Activated naive CD8-positive, alpha-beta T cell treated with anti-CD3 and anti-CD28 coated beads, Interleukin-2, amount 50 U/mL, for 16 hours (primary cell): ENCODE measurements at places on chromosomes 5 and 9.

- DNase-seq: no peak
These were observed 78.4 kb upstream of the ACO1 start for GRCh38 chr9:32306006-32306405.

GRCh38 chr5:17352223-17352622, 134.8 kb downstream of the BASP1 start:
- DNase-seq: no peak

DNA sequence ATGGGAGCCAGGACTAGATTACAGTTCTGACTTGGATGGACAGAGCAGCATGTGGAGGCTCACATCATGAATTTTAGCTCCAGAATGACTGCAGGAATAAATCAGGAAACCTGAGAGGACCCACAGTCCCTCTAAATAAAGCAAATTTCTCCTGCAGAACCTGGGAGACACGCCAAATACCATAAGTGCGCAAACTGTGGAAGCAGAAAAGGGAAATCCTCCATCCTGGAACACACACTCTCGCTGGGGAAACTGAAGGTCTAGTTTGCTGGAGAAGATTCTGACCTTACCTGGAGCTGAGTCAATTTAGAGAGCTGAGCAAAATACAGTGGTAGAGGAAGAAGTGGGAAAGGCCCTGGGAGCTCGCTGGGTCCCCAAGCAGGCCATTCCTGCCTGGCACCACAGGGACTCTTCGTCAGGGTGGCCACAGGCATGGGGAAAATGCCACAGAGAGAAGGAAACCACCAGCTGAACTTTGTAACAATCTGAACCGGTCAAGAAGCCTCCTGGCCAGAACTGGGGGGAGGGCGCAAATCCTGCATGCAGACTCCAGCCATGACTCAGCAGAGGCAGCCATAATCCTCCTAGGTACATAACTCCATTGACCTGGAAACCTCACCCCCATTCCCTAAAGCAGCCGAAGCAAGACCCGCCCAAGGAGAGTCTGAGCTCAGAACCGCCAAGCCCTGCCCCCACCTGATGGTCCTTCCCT, 390.9 kb downstream of the LRRC70 start:
- no peak for DNase-seq

- DNase-seq: no peak
These were observed 3.6 kb upstream of the OTULINL start for GRCh38 chr5:14577971-14578370.

DNA sequence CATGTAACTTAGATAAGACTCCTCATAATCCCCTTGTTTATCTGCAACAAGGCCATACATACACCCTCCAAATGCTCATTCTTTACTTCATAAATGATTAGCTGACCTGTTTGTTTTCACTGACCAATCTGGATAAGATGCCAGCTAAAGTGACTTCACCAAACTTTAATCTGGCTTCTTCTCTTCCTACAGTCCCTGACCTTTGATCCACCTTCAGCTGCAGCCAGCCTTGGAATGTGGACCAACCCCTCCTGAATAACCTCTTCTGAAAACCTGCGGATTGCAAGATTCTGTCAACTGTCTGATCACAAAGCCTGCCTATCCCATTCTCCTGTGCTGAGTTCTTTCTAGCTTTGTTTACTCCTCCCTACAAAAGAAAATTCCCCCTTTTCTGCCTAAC, 476.8 kb downstream of the LRRC70 start:
- DNase-seq: no peak

DNA sequence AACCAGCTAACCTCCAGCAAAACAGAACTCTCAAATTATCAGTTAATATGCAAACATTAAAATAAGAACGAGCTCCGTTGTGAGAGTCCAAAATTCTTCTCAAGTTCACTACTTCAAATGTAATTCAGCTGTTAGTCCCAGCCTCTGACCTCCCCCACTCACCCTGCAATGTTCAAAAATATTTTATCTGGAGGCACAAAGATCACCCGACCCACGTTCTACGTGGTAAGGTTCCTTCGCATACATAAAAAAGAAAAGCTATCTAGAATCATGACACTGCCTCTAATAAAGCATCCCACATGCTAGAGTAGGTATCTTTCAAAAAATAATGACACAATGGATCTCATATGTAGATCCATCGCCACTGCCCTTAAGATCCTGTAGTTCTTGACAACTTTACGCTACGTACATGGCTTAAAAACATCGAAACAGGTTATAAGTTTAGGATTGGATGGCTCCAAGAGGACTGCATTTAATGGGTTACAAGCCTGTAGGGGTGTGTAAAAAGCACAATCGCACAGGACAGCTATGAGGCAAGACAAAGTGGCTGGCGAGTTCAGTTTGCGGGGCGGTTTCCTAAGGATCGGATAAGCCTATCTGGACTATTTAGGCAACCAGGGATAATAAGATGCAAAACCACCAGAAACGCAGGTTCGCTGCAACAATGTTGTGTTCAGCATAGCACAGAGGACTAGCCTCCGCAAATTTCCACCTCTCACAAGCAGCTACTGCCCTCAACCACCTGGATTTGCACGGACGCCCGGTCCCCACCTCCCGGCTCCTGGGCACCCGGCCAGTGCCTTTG, 969 bp downstream of the CLK4 start:
- no peak for DNase-seq

- DNase-seq: no peak
These were observed 13.5 kb upstream of the AMACR start for GRCh38 chr5:34021334-34021733.

DNA sequence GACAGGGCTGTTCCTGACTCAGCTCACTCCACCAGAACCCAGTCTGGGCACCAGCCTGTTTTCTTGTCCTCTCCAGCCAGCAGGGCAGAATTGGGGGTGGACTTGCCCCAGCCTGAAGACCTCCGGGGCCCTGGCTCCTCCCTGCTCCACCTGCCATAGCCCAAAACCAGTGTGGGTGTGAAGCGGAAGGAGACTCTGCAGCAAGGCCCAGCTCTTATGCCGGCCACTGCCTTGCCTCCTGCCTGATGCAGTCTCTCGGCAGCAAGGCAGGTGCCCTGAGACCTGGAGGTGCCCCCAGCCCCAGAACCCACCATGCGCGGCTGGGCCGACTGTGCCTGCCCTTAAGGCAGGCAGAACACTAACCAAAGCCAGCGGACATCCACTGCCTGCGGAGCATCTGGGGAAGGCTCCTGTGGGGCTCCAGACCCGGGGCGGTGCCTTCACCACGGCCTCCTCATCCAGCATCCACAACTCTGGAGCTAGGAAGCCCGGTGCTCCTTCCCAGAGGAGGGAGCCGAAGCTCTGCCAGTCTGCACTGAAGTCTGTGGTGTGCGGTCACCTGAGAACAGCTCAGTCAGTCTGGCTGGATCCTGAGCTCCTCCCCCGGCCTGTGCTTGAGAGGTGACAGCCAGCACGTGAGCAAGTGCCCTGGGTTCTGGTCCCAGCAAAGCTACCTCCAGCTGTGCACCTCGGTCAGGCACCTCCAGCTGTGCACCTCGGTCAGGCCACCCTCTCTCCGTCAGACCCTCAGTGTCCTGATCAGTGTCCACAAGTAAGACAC, 116.7 kb downstream of the ADAMTS2 start:
- DNase-seq: no peak

- peak; percentile 8 for DNase-seq
These were observed 17.7 kb downstream of the SRP19 start for GRCh38 chr5:112878760-112879159.

GRCh38 chr5:93421468-93421867, 159.6 kb downstream of the NR2F1-AS1 start:
- no peak for DNase-seq

DNA sequence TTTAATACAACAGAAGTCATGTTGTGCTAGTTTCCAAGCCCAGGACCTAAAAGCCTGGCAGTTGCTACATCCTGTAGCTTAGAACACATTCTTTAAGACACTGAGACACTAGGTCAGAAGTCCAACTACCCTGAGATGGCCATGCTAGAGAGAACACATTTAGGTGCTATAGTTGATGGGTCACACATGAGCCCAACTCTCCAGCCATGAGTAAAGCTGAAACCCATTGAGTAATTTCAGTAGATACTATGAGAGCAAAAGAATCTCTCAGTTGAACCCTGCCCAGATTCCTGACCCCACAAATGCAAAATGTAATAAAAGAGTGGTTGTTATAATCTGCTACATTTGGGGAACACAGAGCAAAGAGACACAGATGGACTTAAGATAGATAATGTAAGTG, 164.4 kb downstream of the SEMA5A start:
- DNase-seq: no peak

DNA sequence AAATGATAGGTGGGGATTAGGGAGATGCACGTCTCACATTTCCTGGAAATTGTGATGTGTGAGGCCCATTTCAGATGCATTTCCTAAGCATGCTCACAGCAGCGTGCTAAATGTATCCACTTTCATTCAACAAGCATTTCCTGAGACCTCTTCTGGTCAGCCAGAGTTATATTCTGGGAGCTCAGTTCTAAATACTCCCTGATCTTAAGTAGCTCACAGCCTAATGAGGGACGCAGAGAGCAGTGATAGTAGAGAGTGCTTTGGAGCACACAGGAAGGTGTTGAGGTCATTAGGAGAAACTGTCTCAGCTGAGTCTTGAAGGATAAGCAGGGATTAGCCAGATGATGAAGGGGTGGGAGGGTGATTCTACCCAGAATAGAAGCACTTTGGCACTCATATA, 46.2 kb upstream of the FSD1L start:
- DNase-seq: no peak

DNA sequence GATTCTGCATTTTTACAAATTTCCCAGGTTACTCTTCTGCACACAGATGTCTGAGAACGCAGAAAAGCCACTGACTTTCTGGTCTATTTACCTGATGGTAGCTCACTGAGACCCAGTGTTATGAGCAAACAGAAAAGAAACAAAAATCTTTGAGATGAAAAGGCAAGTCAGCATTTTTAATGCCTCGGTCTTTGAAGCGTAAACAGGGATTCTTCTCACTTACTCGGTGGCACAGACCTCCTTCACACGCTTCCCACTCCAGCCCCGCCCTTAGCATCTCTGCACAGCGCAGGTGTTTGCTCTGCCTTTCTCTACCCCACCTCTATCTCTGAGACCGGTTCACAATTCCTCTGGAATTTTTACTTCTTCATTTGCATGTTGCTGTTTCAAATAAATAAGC, 195.0 kb upstream of the IRX1 start:
- DNase-seq: no peak

DNA sequence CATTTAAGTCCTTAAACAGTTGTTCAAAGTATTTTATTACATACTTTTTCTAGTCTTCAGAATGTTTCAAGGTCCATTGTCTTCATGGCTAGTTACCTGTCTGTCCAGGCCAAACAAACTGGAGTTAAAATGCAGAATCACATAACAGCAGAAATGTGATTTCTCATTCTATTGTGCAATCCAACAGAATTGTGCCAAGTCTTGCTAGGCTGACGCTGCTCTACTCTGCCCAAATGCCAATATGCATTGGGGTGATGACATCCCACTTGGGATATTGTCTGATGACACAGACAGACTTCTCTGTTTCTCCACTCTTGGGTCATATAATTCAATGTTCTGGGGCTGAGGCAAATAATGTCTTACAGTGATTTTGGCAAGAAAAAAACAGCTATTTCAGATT, 5.2 kb upstream of the SLC22A5 start:
- DNase-seq: no peak

DNA sequence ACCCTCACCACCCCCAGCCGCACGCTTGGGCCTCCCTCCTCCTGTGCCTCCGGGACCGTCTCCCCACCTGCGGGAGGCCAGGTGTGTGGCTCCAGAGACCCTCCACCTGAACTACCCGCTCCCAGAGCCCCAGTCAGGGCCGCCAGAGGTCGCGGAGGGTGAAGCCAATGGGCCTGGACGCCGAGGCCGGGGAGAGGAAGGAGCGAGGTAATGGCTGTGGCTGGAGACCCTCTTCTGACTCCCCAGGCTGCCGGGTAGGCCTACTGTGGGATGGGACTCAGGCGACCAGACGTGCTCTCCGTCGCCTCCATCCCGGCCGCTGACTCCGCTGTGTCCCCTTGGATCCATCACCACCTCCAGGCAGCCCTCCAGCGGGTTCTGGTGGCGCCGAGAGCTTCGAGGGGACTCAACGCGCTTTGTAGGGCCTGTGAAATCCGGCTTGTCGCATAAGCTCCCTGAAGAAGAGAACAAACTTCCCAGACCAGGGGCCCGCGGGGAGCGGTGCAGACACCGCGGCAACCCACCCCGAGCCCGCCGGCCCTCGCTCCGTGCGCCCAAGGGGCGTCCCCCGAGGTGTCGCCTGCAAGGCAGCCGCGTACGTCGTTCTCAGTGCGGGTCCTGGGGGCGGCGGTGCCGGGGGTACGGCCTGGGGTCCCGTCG, 12.6 kb downstream of the IRX2 start:
- no peak for DNase-seq

DNA sequence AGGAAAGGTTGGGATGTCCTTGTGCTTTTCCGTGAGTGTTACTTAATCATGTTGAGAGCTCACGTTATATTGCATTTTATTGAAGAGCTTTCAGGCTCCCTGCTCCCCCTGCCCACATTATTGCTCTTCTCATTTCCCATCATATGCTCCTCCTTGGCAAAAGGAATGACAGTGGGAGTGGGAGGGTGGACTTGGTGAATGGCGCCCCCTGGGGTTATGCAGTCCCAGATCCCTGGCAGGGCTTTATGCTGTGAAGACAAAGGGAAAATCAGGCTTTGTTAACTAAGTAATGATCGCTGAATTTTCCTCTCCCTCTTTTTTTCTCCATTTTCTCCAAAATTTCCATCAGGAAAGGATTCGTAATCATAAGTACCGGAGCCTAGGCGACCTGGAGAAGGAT, 166.6 kb downstream of the SMARCA2 start:
- DNase-seq: no peak

GRCh38 chr9:18638371-18639249, 164.7 kb downstream of the ADAMTSL1 start:
- DNase-seq: no peak

- no peak for DNase-seq
These were observed 27.1 kb downstream of the SLIT3 start for GRCh38 chr5:169273881-169274280.

GRCh38 chr5:32587067-32587551, 1.8 kb downstream of the SUB1 start:
- DNase-seq: no peak

GRCh38 chr5:157286761-157287211, 20.9 kb downstream of the CYFIP2 start:
- no peak for DNase-seq

GRCh38 chr5:180100621-180101450, 29.3 kb upstream of the RNF130 start:
- DNase-seq: no peak

GRCh38 chr5:1897816-1898450, 15.2 kb upstream of the IRX4 start:
- DNase-seq: no peak

DNA sequence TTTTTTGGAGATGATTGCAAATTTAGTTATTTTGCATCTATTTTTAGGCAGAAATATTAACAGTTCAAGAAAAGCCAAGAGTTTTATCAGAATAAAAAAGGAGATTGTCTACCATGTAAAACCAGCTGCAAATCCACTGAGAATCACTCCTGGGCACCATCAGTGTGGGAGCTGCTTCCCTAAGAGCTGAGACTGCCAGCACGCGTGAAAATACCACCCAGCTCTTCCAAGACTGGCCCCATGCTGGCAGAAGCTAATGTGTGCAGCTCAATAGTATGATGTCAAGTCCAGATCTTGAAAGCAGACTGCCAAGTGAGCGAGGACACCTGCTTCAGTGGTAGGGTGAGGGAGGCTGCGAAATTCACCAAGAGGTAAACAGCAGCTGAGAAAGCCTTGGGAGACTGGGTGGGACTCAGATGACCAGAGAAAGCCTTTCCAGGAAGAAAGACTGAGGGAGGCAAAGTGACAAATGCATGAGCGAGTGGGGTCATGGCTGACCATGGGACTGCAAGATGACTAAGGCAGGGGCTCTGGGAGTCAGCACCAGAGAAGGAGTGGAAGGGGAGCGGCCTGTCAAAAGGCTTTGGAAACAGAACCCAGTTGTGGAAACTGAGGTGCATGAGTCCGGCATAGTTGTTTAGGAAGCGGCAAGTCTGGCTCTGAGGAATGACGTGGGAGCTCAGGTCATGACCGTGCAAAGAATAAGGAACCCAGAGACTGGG, 200.9 kb downstream of the GADD45G start:
- DNase-seq: no peak
